T-helper 9 cell (primary cell): ENCODE measurements at places on chromosomes 5 and 9.

DNA sequence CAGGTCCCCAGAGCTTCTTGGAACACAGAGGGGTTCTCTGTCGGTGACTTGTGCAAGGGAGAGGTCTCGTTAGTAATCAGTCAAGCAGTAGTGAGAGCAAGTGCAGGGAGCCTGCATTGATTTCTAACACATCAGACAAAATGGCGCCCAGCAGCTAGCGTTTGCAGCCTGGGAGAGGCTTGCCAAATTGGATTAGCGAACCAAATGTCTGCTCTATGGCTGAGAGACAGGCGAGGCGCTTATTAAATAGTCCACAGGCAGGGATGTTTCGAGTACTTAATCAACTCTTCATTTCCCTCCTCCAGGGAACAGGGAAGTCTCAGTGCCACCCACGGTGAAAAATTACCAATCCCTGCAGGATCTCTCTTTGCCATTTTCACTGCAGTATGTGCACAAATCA lies 131.4 kb upstream of the SHB start:
- DNase-seq = no peak

DNA sequence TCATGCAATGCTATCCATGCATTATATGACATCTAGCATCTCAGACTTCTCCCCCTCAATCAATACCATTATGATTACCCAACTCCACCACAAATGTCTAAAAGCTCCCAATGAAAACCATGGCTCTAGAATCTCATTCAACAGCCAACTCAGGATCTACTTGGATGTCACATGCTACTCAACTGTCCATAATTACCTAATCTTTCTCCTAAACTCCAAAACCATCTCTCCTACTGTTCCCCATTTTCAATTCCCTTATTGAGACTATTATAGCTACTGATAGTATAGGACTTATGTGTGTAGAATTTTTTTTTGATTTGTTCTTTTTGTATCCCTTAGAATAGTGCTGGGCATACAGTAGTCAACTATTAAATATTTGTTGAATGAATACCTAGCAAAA lies 8.2 kb upstream of the STRBP start:
- no peak for DNase-seq

DNA sequence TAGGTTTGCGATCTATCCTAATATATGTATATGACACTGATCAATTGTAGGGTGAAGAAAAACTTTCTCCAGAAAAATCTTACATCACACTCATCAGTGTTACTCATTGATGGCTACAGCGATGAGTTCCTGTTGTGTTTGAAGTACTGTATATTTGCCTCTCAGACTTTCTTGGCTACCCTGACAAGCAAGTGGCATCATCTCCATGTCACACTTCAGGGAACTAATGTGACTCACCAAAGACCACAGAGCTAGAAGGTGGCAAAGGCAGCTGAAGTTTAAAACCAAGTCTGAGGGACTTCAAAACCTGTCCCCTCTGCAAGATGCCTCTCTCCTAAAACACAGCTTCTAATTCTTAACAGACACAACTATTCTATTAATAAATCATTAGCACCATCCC lies 451.4 kb downstream of the CTNND2 start:
- no peak for DNase-seq

DNA sequence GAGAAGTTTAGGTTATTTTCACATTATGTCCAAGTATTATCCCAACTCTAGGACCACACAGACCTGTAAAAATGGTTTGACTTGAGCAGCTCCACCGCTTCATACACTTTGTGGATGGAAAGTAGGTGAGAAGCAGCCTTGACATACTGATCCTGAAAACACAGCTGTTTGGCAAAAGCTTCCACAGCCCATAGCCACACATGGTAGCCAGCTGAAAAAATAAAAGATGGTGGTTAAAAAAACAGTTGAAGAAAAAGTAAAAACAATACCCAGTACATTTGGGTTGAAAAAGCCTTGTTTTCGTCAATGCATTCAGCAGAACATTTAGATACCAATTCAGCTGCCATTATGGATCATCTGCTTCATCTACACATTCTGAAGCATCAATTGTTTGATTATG lies 36.7 kb downstream of the GEMIN5 start:
- no peak for DNase-seq

DNA sequence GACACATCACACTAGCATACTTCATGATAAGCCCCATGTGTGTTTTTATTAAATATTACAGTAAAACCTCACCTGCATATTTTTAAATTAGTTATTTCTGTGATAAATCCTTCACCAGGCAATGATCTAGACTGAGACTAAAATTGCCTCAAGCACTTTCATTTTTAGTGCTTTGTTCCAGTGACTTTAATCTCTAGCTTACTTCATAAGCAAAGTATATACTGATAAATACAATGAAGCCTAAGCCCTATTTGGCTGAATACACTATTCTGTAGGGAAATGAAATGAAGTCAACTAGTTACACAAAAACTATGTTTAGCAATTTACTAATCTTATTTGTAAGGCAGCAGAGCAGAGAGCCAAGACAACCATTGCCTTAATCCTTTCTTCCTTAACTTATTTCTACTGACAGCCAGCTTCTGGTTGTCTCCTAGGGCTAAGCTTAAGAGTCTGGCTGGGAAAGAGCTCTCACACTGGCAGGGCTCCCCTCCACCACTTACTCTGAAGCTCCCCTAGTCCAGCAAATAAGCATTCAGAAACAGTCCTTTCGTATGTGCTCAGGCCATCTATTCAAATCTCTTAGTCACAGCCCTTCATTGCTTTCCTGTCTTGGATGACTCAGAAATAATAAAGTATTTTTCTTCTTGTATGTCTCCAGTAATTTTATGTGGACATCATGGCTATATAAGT lies 31.4 kb upstream of the MTAP start:
- DNase-seq = no peak
